ENCODE measurements at places on chromosomes 7 and 10.

- no peak for ATAC-seq
- peaks cover 8% of the 10 kb centered on the region for H3K27me3 ChIP-seq
- H3K36me3 ChIP-seq = no peaks in the 10 kb centered on the region
Measured at GRCh38 chr10:24453404-24453830, 244.5 kb downstream of the KIAA1217 start.

- H3K27me3 ChIP-seq = peaks cover 48% of the 10 kb centered on the region
- no peaks in the 10 kb centered on the region for H3K36me3 ChIP-seq
- H3K4me1 ChIP-seq = peaks cover 22% of the 10 kb centered on the region
- H3K4me3 ChIP-seq = peak overlapping the region; percentile 75
Measured at GRCh38 chr7:151168003-151168786, 701 bp upstream of the GBX1 start.

DNA sequence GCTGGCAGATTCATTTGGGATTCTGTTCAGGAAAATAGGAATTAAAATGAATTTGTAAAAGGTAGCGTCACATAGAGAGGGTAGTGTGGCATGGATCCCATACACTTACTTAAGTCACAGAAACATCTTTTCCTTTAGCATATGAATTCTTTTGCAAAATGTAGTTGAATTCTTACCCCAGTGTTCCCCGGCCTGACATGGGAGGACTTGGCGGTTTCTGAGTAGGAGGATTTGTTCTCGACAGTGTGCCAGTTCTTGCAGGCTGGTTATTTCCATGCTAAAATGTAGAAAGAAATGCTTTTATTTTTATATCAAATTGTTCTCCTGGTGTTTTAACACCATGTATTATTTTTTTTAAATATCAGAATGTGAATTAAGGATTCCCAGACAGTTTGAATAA lies 72.6 kb downstream of the PDSS1 start:
- H3K4me3 ChIP-seq = no peak overlapping the region
- H3K36me3 ChIP-seq = peaks cover 21% of the 10 kb centered on the region
- H3K27ac ChIP-seq = no peak overlapping the region
- H3K27me3 ChIP-seq = no peaks in the 10 kb centered on the region
- peaks cover 18% of the 10 kb centered on the region for H3K4me1 ChIP-seq

- no peak for ATAC-seq
- H3K36me3 ChIP-seq = peaks cover 36% of the 10 kb centered on the region
- H3K4me3 ChIP-seq = peak overlapping the region; percentile 28
- H3K27me3 ChIP-seq = no peaks in the 10 kb centered on the region
- H3K27ac ChIP-seq = peak overlapping the region; percentile 99
Measured at GRCh38 chr7:2819161-2819953, 24.8 kb downstream of the GNA12 start.

GRCh38 chr7:43648473-43649406 lies 65.8 kb downstream of the STK17A start:
- peak; percentile 85 for ATAC-seq
- peaks cover 88% of the 10 kb centered on the region for H3K4me1 ChIP-seq
- H3K4me3 ChIP-seq = peak overlapping the region; percentile 60
- H3K27me3 ChIP-seq = no peaks in the 10 kb centered on the region

- H3K36me3 ChIP-seq = no peaks in the 10 kb centered on the region
- peak; percentile 32 for ATAC-seq
- peaks cover 9% of the 10 kb centered on the region for H3K4me1 ChIP-seq
- no peak overlapping the region for H3K27ac ChIP-seq
Measured at GRCh38 chr10:63798599-63799498, 277.6 kb downstream of the REEP3 start.

- H3K36me3 ChIP-seq = no peaks in the 10 kb centered on the region
- no peak for ATAC-seq
- no peak overlapping the region for H3K4me3 ChIP-seq
Measured at GRCh38 chr10:4766454-4766853, 59.6 kb upstream of the AKR1E2 start.

GRCh38 chr10:124075231-124075955 lies 18.0 kb downstream of the CHST15 start:
- H3K4me1 ChIP-seq = peaks cover 71% of the 10 kb centered on the region
- no peaks in the 10 kb centered on the region for H3K36me3 ChIP-seq
- H3K27ac ChIP-seq = peak overlapping the region; percentile 46
- ATAC-seq = no peak
